ENCODE measurements at places on chromosomes 6 and 20.

DNA sequence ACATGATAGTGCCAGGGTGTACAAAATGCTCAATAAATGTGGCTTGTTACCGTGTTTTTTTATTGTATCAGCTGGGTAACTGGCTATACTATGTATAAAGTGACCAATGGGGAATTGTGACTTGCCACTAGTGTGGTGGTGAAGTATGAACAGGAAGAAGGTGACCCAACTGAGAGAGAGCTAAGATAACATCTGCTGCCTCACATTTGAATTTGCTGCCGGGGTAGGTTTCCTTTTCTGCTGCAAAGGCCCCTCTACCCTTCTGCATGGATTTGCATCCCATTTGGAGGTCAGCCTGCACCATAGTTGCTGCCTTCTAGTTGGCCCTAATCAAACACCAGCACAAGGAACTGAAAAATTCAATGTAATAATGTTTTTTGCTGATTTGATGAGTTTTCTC lies 24.1 kb downstream of the IL17A start:
- DNase-seq, result no peak

DNA sequence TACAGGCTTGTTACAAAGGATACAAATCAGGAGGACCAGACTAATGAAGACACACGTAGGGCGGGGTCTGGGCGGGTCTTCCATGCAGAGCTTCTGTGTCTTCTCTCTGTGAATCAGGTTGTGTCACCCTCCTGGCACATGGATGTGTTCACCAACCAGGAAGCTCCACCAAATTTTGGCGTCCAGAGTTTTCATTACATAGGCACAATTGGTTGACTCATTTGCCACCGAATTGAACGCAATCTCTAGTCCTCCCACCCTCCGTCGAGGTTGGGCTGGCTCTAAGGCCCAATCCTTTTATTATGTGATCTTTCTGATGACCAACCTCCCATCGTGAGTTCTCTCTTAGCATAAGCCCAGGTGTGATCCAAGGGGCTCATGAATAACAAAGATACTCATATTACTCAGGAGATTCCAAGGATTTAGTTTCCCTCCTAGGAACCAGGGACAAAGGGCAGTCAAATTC lies 36.3 kb upstream of the DDR1 start:
- no peak for DNase-seq

DNA sequence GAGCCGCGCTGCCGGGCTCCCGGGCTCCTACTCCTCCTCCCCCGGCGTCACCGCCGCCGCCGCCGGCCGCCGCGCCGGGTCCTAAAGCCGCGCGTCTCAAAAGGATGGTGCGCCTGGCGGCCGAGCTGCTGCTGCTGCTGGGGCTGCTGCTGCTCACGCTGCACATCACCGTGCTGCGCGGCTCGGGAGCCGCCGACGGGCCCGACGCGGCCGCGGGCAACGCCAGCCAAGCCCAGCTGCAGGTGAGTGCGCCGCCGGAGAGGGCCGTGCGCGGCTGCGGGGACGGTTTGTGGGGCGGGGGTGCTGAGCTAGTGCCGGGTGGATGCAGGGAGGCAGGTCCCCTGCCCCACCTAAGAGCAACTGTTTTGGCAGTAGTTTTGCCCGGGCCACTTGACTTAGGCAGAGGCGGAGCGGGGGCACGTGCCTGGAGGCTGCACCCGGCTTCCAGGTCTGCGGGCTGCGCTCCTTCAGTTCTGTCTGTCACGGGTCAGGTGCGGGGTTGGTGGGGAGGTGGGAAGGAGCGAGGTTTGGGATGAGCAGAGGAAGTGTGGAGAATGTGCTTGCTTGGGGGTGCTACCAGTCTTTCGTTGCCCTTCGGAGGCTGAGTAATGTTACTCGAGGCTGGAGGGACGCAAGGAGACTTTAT lies 722 bp downstream of the ISM1 start:
- no peak for DNase-seq

- DNase-seq, result no peak
These were observed 3.9 kb downstream of the PRDM1 start for GRCh38 chr6:106090001-106090400.
